NCI-H2171 (cell line): ENCODE measurements at places on chromosomes 16 and 17.

GRCh38 chr17:2964831-2965230, 98.6 kb downstream of the OR1D5 start:
- no peak for DNase-seq

GRCh38 chr16:64705443-64705842, 416.4 kb downstream of the CDH11 start:
- no peak for DNase-seq

GRCh38 chr17:75237100-75238014, 24.0 kb downstream of the GGA3 start:
- no peak for DNase-seq

DNA sequence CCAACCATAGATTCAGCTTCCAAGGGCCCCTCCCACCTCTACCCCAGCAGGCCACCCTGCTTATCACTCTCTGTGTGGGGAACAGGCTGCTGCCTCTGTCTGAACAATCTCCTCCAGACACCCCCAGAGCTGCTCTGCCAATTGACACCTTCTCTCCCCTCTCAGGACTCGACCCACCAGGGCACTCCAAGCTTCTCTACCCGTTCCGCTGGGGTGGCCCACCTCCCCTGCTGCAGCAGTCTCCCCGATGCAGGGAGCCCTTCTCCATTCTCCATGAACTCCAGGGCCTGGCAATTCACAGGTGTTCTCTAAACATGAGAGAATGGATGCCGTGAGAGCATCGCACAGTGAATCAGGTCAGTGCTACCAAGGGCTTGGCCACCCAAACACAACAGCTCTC, 28.3 kb upstream of the FAAP100 start:
- no peak for DNase-seq

DNA sequence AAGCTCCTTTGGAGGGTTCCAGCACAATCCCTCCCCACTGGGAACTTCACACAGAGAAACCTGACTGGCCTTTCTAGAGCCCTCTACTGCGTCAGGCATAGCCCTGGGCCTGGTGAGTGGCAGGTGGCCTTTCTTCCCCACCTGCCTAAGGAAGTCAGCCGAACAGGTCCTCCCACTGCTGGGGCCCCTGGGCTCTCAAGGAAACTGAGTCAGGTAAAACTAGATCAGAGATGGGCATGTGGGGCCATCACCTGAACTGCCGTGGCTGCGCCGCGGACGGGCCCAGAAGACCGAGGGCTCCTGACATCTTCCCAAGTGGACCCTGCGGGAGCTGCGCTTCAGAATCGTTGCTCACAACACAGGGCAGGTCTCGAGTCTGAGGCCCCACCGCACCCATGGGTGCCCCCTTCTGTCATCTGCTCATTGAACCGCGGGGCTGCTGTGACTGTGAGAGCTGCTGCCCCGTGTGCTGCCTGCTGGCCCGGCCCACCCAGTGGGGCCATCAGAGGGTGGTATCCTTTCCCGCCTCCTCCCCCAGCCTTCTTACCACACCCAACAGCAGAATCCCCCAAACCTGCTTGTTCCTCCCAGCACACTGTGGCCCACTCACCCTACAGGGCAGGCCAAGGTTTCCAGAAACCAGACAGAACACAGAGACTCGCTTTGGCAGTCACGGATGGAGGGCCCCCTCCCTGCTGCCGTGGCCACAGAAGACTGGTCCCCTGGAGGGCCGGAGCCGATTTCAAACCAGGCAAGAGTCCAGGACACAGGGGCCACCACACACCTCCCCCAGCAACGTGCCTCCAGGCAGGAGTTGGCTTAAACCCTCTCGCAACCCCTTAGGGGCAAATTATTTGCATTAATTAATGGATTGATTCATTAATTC, 81.1 kb downstream of the TBC1D16 start:
- DNase-seq = no peak

DNA sequence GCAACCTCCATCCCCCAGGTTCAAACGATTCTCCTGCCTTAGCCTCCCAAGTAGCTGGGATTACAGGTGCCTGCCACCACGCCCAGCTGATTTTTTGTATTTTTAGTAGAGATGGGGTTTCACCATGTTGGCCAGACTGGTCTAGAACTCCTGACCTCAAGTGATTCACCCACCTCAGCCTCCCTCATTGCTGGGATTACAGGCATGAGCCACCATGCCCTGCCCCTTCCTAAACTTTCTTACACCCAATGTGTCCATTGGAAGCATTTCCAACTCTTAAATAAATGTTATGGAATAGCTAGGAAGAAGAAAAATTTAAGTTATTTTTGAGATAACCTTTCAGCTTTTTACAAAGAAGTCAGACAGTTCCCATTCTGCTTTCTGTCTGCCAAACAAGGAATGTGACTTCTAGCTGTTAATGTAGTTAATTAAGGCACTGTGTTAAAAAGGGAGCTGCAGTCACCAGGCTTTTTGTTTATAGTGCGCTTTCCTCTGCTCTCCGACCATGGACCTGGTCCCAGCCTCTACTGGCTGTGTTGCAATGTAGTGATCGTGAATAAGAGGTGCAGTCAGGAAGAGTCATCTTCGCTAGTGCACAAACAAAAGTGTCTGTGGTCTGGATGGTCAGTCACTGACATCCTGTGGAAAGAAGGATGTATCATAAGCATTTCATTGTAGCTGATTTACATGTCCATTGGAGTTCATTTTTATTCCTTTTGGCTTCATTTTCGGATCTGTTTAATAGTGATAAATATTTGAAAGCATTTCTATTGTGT, 39.7 kb downstream of the USP10 start:
- DNase-seq = no peak

DNA sequence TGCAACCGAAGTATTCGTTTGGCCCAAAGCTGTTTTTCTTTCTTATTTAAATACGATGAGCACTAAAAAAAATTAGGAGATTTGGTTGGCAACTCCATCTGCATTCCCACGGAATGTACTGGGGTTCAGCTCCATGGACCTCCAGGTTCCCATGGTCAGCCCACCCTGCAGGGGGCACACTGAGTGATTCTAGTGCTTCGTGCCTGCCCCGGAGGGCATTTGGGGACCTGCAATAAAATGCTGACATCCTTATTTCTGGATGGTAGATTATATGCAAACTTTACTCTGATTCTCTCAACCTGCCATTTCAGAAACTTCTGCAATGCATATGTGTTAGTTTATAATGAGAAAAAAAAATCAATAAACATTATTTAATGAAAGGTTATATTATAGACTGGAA, 339.4 kb downstream of the XYLT1 start:
- DNase-seq = no peak

DNA sequence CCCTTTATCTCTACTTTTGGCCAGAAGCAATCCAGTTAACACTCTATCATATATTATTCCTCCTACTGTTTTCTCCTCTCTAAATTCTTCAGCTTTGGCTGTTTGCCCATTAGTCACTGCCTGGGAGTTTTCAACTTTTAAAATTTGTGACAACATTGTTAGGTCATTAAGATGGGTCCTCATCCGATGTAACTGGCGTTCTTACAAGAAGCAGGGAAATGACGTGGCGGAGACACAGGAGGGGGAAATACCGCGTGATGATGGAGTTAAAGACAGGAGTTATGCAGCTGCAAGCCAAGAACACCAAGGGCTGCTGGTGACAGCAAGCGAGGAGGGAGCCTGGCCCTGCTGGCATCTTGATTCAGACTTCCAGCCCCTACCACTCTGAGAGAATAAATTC, 34.8 kb upstream of the CPHXL start:
- DNase-seq = no peak
